Right atrium auricular region (tissue), 2 donors: ENCODE measurements at places on chromosomes 1 and 21. TPM values are rescaled to one million over a fixed set of nuclear protein-coding genes. Genes with fewer than 3 reads are reported as not detected.

DNA sequence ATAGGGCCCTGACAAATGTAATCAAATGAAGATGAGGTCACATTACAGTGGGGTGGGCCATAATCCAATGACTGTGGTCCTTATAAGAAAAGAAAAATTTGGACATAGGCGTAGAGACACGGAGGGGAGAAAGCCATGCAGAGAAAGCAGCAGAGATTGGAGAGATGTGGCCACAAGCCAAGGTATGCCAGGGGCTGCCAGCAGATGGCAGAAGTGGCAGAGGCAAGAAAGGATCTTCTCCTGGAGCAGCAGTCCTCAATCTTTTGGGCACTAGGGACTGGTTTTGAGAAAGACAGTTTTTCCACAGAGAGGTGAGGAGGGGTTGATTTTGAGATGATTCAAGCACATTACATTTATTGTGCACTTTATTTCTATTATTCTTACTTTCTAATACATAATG lies 355.1 kb downstream of the NPHP4 start:
- no peak for DNase-seq

DNA sequence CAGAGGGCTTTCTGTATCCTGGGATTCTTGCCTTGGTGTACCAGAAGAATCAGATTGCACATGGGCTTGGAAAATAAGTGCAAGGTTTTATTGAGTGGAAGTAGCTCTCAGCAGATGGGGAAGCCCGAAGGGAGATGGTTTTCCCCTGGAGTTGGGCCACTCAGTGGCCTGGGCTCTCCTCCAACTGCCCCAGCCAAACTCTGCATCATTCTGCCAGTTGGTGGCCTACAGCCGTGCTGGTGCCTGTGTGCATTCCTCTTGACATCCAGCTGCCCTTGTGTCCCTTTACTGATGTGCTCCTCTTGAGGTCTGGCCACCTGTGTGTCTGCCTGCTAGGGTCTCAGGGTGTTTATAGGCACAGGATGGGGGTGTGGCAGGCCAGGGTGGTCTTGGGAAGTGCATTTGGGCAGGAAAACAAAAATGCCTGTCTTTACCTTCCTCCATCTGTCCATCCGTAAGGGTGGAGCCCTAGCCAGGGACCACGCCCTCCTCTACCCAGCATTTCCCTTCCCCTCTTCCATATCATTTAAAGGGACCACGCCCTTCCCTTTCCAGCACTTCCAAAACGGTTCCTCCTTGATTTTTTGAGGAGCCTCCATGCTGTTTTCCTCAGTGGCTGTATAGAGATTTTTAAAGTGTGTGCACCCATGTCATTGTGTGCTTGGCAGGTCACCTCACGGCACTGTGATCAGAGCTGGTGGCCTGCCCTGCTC lies 18.9 kb downstream of the SNAP47 start:
- DNase-seq = no peak

- DNase-seq = no peak
Observed at GRCh38 chr1:116415200-116415698, 42.2 kb downstream of the ATP1A1 start.

GRCh38 chr1:32144033-32144432 lies 35.4 kb upstream of the TXLNA start:
- DNase-seq = no peak

GRCh38 chr1:58815069-58815685 lies 31.3 kb upstream of the JUN start:
- DNase-seq = peak; percentile 90

GRCh38 chr1:227343206-227343605 lies 24.9 kb upstream of the CDC42BPA start:
- no peak for DNase-seq

- DNase-seq = no peak
Observed at GRCh38 chr1:5933676-5934057, 58.6 kb downstream of the NPHP4 start.

- no peak for DNase-seq
Observed at GRCh38 chr1:78577257-78578100, 42.8 kb upstream of the IFI44L start.

DNA sequence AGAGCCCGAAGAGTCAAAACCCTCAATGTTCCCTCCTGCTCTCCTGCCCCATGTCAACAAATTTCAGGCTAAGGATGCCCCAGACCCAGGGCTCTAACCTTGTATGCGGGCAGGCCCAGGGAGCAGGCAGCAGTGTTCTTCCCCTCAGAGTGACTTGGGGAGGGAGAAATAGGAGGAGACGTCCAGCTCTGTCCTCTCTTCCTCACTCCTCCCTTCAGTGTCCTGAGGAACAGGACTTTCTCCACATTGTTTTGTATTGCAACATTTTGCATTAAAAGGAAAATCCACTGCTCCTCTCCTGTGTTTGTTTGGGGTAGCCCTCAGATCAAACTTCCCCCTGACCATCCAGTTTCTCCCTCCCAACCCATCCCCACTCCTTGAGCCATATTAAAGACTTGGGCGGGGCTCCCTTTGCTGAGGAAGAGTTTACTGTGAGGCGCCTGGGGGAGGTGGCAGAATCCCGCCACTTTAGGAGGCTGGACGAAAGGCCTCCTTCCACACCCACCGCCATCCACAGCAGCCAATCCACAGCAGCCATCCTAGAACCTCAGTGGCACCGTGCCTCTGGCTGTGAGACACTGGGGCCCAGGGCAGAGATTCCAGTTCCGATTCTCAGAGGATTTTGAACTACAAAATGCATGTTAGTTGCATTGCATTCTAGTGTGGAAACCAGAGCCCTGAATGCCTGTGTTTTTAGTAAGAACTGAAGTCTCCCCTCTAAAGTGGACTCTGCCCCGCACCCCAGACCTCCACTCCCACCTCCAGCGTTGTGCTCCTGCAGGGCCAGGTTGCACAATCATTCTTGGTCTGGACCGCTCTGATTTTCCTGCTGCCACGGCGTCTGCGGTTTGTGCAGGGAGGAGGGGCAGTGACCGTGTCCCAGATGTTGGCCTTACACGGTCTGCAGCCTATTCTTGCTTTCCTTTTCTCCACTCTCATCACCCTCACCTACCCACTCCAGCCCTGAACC lies 3.0 kb downstream of the OLFML3 start:
- peak; percentile 79 for DNase-seq

DNA sequence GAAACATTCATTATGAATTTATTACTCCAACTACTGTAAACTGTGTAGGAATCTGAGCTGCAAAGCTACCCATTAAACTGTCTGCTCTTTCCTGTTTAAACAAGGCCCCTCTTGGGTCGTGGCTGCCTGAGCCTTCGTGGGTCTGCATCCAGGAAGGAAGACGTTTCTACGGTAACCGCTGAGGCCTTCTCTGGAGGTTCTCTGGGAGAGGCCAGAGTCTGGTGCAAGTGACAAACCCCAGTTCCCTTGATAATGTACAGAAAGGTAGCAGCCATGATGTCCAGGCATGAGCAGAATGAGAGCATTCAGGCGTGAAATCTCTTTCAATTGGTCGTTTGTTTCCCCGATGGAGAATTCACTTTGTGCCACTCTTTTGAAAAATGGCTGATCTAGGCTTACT lies 350.2 kb downstream of the PLPP3 start:
- no peak for DNase-seq

- no peak for DNase-seq
Observed at GRCh38 chr21:36073181-36073580, 3.4 kb downstream of the CBR1 start.

GRCh38 chr21:33852485-33852884 lies 63.1 kb downstream of the ATP5PO start:
- DNase-seq = no peak

DNA sequence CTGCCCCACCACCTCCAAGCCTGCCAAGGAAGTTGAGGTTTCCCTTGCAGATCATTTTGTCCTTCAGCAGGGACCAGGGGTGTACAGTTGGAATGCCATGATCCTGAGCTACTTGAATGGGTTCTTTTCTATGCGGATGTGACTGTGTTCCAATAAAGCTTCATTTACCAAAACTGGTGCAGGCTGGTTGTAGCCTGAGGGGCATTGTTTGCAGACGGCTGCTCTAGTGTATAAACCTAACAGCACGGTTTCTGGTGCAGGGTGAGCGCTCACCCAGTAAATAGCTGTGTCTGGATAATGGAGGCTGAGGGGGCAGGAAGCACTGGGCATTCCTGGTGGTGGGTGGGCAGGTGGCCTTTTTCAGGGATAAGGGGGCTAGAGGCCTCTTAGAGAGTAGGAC lies 72.7 kb upstream of the ACTL8 start:
- DNase-seq = no peak

- DNase-seq = no peak
Observed at GRCh38 chr1:20185834-20186782, at the start of the genes PLA2G2C and UBXN10. Gene PLA2G2C, minus strand, starts transcription at chr1:20186518. Its CDS starts 9,155 bp downstream, at chr1:20177363. Gene UBXN10, plus strand, starts transcription at chr1:20186096. Its CDS starts 4,466 bp downstream, at chr1:20190562.

- peak; percentile 48 for DNase-seq
Observed at GRCh38 chr1:4059270-4059669, 159.2 kb upstream of the C1orf174 start.

- no peak for DNase-seq
Observed at GRCh38 chr21:20999659-21000058, 1.4 kb downstream of the NCAM2 start.

DNA sequence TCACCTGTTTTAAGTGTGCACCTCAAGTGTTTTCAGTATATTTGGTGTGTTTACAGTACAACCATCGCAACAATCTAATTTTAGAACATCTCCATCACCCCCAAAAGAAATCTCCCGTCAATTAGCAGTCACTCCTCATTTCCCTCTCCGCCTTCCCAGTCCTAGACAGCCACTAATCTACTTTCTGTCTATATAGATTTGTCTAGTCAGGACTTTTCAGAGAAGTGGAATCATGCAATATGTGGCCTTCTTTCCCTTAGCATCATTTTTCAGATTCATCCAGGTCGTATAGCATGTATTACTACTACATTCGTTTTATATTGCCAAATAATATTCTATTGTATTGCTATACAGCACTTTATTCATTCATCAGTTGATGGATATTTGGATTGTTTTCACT lies 1.7 kb upstream of the SHE start:
- DNase-seq = no peak

DNA sequence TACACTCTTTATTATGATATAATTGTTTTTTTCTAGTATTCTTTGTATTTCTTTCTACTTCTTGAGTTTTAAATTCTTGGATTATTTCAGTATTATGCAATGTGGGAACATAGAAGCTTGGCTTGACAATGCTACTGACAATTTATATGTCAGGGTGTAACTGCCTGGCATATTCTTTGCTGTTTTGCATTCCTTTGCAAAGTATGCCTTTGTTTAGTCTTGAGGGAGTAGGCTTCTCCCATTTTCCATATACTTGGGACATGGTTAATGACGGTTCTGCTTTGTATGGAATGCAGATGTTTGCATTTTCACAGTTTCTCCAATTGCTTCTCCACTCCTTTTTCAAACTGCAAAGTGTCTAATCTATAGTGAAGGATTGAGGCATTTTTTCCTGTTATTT lies 109.8 kb downstream of the HMCN1 start:
- DNase-seq = no peak

- DNase-seq = peak; percentile 7
Observed at GRCh38 chr21:38363693-38364092, 106.9 kb downstream of the KCNJ15 start.

- no peak for DNase-seq
Observed at GRCh38 chr1:50157306-50157941, 48.7 kb downstream of the ELAVL4 start.

GRCh38 chr1:36743286-36744005 lies 260.7 kb upstream of the CSF3R start:
- no peak for DNase-seq

- DNase-seq = peak; percentile 88
Observed at GRCh38 chr1:39653546-39654031, 14.1 kb upstream of the HEYL start.

DNA sequence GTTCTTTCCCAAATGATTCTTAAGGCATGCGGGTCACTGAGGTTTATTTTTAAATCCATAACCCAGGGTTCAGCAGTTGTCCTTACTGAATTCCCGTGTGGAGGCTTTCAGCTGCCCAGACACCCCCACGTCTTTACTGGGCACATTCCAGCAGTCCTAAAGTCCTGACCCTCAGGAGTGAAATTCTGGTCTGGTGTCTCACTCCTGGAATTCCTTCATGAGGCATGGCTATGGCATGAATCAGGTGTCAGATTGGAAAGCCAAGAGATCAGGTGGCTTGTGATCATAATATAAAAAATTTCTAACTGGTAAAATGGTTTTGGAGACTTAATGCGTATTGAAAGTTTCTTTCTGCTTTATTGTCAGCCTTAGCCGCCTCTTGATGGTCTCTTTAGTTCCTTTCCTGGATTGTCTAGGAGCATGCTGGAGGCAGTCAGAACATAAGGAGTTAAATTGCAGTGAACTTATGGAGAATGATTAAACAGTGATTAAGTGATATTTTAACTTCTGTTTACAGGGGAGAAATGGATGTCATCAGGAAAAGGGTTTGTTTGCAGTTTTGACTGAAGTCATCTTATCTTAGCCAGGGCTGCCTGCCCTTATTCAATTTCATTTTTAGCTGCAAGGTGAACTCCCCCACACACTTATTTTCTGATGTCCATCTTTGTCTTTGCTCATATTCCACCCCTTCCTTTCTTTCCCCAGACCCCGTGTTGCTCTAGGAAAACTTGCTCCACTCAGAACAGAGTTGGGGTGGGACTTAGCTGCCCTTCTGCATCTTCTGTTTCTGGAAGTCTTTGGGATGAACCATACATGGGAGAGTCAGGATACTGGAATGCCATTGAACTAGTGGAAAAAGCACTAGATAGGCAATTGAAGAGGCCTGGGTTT lies 25.7 kb upstream of the MACF1 start:
- DNase-seq = no peak

LAD1 gene
- 8.8 TPM for total RNA-seq

LENEP gene
- total RNA-seq = not detected

WASF2 gene
- total RNA-seq = 49.0 TPM

HNRNPCL2 gene
- not detected for total RNA-seq

AXDND1 gene
- not detected for total RNA-seq

DNASE2B gene
- total RNA-seq = not detected

RNU1-3 gene
- not detected for total RNA-seq

CFAP141 gene
- not detected for total RNA-seq

ABCA4 gene
- 0.51 TPM for total RNA-seq

COL9A2 gene
- total RNA-seq = 1.2 TPM

CACYBP gene
- 40.5 TPM for total RNA-seq

TNN gene
- 0.63 TPM for total RNA-seq

SLAMF8 gene
- 1.0 TPM for total RNA-seq

SPATA46 gene
- total RNA-seq = not detected
